ENCODE measurements at places on chromosomes 12 and 14. TPM values are rescaled to one million over a fixed set of nuclear protein-coding genes. Genes with fewer than 3 reads are reported as not detected.

GRCh38 chr14:102220031-102220430, 80.3 kb downstream of the WDR20 start:
- H3K27ac ChIP-seq = no peak overlapping the region
- DNase-seq = no peak
- H3K36me3 ChIP-seq = no peaks in the 10 kb centered on the region
- H3K27me3 ChIP-seq = no peaks in the 10 kb centered on the region

DNA sequence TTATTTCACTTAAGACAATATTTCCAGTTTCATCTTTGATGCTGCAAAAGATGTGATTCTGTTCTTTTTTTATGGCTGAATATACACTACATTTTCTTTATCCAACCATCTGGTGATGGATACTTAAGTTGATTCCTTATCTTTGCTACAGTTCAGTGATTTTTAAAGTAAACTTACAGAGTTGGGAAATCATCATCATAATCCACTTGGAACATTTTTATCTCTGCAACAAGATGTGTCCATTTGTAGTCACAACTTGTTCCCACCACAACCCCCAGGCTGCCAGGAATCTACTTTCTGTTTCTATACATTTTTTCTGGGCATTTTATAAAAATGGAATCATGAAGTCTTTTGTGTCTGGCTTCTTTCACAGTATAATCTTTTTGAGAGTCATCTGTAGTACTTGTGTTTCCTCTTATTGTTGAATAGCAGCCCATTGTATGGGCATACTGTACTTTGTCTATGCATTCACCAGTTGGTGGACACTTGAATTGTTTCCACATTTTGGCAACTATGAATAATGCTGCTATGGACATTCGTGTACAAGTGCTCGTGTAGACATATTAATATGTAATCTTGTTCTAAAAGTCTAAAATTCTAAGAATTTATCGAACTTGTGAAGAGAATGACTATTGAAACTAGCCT, 212.5 kb upstream of the DDHD1 start:
- no peaks in the 10 kb centered on the region for H3K27me3 ChIP-seq
- DNase-seq = no peak
- peaks cover 6% of the 10 kb centered on the region for H3K4me1 ChIP-seq
- H3K27ac ChIP-seq = no peak overlapping the region

GRCh38 chr12:29041621-29042020, 107.5 kb upstream of the FAR2 start:
- no peak overlapping the region for H3K27ac ChIP-seq
- no peak for DNase-seq
- no peaks in the 10 kb centered on the region for H3K4me1 ChIP-seq
- H3K27me3 ChIP-seq = no peaks in the 10 kb centered on the region
- H3K36me3 ChIP-seq = no peaks in the 10 kb centered on the region

GRCh38 chr14:72582582-72582981, 311.3 kb downstream of the DPF3 start:
- H3K4me3 ChIP-seq = no peak overlapping the region
- no peaks in the 10 kb centered on the region for H3K4me1 ChIP-seq
- H3K27me3 ChIP-seq = no peaks in the 10 kb centered on the region

The GLT8D2 gene
- total RNA-seq = 28.2 TPM

The SMOC1 gene
- total RNA-seq = 2.9 TPM
